Stimulated activated CD8-positive, alpha-beta memory T cell treated with anti-CD3 and anti-CD28 coated beads, Interleukin-15, amount 100 ng/mL, for 4 hours (primary cell): ENCODE measurements at places on chromosomes 3 and 15.

DNA sequence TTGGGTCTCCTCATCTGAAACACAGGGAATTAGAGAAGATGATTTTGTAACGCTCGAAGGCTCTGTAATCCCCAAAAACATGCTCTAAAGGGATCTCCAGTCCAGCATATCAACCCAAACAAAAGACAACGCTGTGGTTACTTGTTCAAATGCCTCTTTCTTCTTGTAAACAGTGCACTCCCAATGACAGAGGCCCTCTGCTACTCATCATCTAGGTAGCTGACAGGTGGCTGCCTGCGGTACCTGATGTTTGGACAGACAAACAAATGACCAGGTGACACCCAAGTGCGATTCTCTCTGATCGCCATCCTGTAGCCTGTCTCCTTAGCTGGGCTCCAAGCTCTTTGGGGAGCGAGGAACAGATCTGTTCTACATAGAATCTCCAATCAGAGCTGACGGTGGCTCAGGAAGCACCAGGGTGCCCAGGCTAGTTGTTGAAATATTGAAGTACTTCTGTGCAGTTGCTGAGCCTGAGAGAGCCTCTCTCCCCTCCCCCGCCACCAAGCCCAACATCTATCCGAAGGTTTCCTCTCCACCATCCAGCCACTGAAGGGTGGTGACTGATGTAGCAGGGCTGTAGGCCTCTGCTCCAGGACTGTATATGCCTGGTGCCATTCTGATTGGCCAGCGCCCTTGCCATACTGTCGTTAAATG lies 238.7 kb downstream of the XXYLT1 start:
- no peak for DNase-seq

GRCh38 chr3:138873471-138874278 lies 38.9 kb upstream of the PIK3CB start:
- DNase-seq: no peak

- no peak for DNase-seq
These were observed 78.1 kb upstream of the EOMES start for GRCh38 chr3:27800261-27800660.

- no peak for DNase-seq
These were observed 76.9 kb downstream of the PIK3R4 start for GRCh38 chr3:130669740-130670139.

GRCh38 chr3:5675319-5675718 lies 487.8 kb downstream of the EDEM1 start:
- no peak for DNase-seq

DNA sequence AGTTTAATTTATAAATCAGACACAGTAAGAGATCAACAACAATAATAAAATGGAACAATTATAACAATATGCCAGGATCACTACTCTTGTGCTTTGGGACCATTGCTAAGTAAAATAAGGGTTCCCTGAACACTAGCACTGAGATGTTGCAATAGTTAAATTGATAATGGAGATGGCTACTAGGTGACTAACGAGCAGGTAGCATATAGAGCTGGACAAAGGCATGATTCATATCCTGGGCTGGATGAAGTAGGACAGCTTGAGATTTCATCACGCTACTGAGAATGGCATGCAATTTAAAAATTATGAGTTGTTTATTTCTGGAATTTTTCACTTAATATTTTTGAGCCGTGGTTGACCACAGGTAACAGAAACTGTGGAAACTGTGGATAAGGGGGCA lies 20.7 kb upstream of the MYZAP start:
- no peak for DNase-seq

- DNase-seq: no peak
These were observed at the start of gene TRIM69 for GRCh38 chr15:44736181-44736765. TSS of gene TRIM69 (plus strand) at chr15:44736528. CDS start at chr15:44736705, 177 bp downstream.

GRCh38 chr3:149983628-149984027 lies 12.9 kb upstream of the PFN2 start:
- DNase-seq: no peak

DNA sequence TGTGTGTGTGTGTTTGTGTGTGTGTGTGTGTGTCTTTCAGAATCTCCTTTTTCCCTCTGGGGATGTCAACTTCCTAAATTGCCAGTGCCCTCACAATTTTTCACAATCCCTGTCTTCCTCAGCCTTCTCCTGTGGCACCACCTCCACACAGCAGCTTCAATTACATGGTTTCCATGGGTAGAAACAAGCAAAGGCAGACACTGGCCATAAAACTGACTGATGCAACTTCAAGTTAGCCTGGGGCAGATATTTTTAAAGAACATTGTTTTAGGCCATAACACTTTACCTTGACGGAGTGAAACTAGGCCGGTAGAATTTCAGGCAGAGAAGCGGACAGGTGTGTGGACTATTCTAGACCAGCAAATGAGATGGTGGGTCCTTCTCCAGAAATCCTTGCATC lies 405.8 kb upstream of the SUCLG2 start:
- DNase-seq: no peak

- DNase-seq: no peak
These were observed 34.8 kb downstream of the SUMF1 start for GRCh38 chr3:4432259-4432658.

DNA sequence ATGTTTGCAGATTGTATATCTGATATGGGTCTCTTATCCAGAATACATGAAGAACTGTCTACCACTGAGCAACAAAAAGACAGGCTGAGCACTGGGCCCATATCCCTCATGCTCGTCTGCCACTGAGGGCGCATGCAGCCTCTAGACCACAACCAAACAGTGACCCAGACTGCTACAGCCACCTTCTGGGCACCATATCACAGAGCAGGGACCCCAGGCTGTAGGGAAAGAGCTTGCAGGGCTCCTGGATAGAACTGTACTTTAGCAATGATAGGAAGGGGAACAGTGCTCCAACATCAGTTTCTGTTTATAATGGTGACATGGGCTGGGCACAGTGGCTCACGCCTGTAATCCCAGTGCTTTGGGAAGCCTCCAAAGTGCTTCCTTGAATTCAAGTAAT lies 40.2 kb upstream of the TMEM87A start:
- no peak for DNase-seq

DNA sequence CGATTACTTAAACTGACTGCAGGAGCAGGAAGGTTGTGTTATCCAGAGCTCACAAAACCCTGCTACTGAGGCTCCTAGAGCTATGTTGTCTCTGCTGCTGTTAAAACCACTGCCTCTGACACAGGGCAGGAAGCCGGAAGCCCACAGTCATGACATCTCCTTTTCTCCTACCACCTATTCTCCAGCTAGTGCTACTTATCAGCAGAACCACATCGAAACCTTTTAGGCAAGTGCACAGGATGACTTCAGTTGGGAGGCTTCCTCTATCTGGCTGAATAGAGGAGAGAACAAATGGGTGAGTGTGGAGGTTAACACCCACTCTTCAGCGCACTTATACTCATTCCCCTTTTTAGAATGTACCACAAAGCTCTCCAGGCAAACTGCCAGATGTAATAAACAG lies 638.0 kb downstream of the OTOL1 start:
- no peak for DNase-seq

DNA sequence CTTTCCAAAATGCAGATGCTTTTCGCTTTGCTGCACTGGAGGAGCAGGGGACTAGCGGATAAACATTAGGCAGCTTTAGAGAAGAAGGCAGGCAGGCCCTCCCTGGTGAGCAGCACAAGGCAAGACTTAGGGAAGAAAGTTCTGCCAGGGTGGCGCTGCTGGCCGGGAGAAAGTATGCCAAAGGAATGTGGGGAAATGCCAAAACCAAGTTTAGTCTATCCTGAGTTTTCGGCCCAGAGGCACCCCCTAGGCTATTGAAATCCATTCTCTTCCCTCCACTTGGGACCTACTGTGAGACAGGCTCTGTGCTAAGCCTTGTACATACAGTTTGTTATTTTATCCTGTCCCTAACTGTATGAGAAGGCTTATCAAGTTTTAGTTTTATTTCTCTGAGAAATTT lies 9.2 kb downstream of the SHC4 start:
- no peak for DNase-seq

DNA sequence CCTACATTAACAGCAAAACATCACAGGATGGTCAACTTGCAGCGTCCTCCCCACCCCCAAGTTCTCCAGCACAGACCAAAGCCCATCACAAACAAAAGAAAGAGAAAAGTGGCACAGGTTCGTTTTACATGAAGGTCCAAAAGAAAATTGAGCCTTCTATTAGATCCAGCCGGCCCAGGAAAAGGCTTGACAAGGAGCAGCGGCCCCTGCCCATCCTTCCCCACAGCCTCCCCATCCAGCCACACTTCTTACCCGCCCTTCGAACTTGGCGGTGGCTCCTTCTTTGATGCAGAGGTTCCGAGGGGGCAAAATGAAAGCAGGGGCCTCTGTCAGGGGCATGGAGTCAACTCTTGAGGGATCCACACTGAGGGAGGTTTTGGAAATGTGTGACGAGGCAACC lies 90.7 kb downstream of the MYLK start:
- no peak for DNase-seq

DNA sequence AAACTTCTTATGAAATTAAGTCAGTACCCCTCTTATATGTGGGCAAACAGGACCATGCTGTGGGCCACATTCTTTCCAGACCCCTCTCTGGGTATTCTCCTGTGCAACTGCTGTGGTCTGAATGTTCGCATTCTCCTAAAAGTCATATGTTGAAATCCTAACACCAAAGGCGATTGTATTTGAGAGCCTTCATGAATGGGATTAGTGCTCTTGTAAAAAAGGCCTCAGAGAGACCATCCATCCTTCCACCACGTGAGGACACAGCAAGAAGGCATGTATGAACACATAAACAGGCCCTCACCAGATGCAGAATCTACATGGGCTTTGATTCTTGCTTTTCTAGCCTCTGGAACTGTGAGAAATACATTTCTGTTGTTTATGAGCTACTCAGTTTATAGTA lies 68.0 kb upstream of the NAALADL2 start:
- DNase-seq: no peak

DNA sequence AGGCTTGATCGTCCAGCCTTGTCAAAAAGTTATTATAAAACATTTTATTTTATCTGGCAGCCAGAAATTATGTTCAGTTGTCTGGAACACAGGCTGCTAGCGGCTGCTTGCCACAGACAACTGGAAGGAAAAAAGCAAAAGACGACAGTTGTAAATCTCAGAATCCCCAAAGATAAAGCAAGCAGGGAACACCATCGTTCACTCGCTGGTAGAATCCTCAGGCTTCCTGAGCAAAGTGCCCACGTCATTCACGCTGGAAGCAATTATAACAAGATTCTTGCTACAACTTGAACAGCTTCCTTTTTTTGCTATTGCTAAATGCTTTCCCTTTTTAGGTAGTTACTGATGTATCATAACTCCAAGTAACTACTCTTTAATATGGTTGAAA lies 33.6 kb downstream of the ADAMTS17 start:
- no peak for DNase-seq

- no peak for DNase-seq
These were observed 12.2 kb downstream of the SLC25A26 start for GRCh38 chr3:66233033-66233432.

DNA sequence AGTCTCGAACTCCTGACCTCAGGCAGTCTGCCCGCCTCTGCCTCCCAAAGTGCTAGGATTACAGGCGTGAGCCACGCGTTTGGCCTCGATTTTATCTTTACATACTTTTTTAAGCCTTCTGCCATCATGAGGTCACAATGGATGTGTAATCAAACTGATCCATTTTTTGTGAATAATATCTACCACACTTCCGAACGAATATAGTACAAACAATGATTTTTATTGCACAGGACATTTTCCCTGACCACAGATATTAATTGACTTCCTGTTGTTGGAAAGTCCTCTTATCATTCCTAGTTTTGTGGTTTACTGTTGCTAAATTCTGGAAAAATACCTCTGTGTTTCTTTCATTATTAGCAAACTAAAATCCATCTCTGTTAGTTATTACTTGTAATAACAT lies 68.9 kb downstream of the MINDY2 start:
- DNase-seq: no peak

DNA sequence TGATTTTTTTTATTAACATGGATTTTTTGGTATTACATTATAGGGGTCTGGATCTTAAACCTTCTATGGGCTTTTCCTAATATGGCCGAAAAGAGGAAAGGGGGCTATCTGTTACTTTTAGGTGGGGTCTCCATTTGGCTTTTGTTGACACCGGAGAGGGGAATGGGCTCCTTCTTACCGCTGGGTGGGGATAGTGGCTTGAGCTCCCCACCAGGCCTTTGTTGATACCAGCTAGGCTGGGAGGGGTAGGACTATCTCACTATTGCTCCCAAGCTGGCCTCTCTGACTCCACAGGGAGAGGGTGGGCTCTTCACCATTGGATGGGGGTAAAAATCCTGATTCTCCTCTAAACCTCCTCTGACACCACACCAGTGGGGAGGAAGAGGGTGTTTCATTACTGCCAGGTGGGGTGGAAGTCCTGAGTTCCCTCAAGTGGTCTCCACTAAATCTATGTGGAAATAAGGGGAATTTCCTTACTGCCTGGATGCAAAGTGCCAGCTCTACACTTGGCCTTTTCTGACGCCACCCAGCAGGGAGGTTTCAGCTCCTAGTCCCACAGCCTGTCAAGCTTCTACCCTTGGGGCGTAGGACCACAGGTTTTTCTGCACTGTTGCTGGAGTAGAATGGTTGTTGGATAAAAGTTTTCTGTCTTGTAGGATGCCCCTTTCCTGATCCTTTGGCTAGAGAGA lies 572.3 kb downstream of the MAGI1 start:
- no peak for DNase-seq

DNA sequence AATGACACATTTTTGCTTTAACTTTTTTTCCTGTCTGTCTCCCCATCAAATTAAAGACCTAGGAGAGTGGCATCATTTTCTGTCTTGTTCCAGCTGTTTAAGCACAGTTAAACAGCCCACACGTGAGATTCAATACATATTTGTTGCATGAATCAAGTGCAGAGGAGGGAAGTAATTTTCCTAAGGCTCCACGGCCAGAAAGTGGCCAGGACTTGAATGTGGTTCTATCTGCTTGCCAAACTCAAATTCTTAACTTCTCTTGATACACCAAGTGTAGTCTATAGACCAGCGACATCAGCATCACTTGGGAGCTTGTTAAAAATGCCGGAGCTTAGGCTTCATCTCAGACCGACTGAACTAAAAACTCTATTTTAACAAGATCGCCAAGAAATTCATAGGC lies 724.8 kb upstream of the CFAP20DC start:
- no peak for DNase-seq

DNA sequence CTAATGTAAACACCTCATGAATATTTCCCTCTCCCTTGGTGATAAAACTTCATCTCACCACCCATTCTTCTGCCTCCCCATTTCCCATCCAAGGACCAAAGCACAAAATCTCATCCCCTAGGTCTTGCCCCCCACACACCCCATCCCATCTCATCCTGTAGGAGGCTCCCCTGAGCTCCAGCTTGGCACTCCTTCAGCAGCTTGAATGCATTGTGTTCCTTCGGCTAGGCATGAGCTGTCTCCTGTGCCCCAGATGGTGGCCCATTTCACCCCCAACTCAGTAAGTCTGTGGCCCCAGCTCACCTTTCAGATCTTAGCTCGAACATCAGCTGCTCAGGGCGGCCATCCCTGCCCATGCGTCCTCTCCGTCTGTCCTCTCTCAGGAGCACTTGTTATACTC lies 203.6 kb upstream of the NR2F2 start:
- no peak for DNase-seq

- no peak for DNase-seq
These were observed 474.0 kb downstream of the EPHB1 start for GRCh38 chr3:135268941-135269532.

DNA sequence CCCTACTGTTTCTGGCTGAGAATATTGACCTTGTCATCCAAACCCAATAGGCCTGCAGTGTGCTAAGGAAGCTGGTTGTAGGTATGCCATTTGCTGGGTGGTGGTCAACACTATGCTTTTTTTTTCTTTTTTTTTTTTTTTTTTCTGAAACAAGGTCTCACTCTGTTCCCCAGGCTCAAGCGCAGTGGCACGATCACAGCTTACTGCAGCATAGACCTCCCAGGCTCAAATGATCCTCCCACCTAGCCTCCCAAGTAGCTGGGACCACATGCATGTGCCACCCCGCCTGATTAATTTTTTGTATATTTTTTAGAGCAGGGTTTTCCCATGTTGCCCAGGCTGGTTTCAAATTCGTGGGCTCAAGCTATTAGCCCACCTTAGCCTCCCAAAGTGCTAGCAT lies 35.7 kb upstream of the RHO start:
- DNase-seq: no peak
